RWPE2 (cell line): ENCODE measurements at places on chromosomes 5 and 9.

DNA sequence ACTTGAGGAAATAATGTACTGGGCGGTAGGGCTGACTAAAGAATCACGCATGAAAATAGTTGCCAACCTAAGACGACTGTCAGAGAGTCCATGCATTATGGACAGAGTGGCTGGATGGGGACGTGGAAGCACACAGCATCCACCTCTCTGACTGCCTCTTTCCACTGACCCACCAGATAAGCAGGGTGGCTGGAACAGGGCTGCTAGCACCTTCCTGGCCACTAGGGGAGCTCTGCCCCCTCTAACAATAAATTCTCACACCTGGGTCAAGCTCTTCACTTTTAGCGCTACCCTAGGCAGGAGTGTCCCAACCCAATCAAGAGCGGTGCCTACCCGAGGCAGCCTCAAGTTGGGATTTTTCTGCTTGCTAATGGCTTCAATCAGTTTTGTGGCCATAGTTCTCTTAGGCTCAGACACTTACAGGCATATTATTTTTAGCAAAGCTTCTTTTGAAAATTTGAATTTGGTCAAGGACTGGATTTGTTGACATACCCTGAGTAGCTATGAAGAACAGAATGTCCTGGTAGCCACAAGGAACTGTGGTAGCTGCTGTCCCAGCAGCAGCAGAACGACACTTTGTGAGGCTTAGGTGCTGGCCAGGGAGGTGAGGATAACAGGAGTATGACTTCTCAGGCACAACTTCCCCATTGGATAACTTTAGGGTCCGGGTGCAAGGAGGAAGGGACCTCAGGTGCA, 6.9 kb upstream of the TPM2 start:
- DNase-seq, result no peak

DNA sequence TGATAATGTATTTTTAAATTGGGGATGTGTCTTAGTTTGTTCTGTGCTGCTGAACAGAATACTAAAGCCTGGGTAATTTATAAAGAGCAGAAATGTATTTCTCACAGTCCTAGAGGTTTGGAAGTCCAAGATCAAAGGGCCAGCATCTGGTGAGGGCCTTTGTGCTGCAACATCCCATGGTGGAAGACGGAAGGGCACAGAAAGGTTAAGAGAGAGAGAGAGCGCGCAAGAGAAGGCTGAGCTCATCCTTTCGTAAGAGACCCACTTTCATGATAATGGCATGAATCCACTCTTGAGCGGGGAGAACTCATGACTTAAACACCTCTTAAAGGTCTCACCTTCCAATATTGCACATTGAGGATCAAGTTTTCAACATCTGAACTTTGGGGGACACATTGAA, 79.1 kb upstream of the GOLM1 start:
- DNase-seq, result no peak

DNA sequence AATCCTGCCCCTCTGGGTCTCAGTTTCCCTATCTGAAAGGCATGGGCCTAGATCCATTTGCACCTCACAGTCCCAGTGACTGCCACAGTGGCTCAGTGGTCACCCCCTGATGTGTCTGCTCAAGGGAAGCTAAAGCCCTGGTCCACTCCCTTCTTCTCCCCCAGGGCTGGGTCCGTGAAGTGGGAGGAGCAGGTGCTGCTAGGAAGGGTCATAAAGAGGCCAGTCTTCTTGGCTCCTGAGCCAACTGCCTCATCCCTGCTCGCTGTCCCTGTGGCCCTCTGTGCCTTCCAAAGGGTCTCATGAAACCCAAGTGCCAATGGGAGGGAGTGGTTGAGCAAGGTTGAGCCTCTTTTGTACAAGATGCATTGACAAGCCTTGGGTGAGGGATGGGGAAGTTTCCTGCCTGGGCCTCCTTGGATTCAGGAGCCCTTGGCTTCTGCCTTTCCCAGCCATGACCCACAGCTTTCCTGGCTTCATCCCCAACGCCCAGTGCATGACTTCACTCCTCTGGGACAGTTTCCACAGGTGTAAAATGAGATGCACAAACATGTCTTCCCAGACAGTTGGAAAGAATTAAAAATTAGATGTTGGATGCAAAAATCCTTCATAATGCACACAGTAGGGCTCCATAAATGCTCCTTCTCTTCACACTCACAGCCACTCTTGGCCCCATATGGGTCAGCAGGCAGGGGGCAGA, 1.6 kb upstream of the SLC6A7 start:
- DNase-seq, result no peak

DNA sequence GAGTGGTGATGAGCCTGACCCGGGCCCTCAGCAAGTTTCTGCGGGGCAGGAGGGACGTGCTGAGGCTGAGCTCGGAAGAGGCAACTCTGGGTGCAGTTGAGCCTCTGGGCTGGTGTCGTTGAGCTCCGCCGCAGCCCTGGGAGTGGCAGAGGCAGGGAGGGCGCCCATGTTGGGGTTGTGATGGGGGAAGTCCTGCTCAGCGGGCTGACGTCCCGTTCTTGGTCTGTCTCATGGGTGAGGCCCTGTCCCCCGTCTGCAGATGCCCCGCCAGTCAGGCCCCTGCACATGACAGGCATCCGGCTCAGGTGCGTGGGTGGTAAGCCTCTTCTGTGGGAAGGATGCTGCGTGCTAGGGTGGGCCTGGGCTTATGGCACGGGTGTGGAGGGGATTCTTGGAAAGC, 64.3 kb downstream of the RXRA start:
- no peak for DNase-seq

DNA sequence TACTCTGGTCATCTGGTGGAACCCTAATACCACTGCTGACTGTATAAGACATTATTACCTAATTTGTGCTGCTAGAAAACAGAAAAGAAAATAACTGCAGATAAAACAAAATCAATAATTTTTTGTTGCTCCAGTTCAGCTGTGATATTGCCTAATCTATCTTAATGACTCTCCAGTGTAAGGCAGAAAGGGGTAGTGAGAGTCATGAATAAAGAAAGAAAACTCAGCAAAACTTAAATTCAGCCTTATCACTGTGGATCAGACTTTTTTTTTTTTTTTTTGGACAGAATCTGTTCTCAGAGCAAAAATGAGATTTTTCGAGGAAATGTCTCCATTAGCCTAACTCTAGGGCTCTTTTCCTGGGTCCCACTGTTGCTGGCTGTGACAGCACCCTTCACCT, 1.1 kb upstream of the DOCK2 start:
- no peak for DNase-seq

DNA sequence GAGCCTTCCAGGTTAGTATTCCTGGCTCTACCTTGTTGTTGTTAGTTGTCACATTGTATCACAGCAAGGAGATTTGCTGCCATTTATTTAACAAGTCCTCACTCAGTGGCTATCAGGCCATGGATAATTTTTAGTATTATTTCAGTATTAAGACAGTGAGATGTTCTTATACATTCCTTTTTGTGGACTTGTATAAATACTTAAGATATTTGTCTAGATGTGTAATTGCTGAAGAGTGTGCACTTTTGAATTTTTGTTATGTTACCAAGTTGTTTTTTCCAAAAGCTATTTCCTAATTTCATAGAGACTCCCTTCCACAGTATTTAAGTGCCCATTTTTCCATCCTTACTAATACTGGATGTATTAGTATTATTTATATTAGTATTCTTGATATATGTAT, 22.0 kb downstream of the SLC36A1 start:
- DNase-seq, result no peak

- no peak for DNase-seq
Observed at GRCh38 chr5:32059761-32060530, 114.2 kb downstream of the GOLPH3 start.

DNA sequence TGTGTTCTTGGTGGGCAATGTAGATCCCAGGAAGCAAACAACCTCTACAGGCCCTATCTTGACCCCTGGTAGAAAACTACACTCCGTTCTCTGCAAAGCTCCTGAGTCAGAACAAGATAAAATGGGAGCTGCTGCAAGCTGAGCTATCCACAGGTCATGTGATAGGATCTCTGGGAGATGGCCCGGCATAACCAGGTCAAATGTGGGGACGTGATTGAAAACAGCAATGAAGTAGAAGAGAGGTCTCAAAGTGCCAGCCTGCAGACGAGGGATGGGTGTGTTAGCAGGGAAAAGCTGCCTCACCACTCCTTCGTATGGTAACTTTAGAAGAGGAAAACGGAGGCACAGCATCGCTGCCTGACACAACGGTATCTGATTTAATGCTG, 25.0 kb downstream of the NRG2 start:
- DNase-seq, result no peak

DNA sequence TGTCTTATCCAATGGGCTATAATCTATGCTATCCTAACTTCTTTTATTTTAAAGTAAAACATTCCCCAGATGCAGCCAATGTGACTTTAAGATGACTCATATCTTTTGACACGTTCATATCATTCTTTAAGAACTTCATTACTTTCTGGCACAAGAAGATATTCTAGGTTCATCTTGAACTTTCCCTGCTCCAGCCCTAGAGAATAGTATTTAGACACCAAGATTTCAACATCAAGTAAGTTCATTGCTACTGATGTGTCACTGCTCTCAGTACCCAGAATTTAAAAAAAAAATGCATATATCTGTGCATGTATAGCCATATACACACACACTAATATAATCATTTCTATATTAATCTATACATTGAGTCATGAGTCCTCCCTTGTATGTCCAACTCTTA, 175.2 kb downstream of the SAXO1 start:
- DNase-seq, result no peak

DNA sequence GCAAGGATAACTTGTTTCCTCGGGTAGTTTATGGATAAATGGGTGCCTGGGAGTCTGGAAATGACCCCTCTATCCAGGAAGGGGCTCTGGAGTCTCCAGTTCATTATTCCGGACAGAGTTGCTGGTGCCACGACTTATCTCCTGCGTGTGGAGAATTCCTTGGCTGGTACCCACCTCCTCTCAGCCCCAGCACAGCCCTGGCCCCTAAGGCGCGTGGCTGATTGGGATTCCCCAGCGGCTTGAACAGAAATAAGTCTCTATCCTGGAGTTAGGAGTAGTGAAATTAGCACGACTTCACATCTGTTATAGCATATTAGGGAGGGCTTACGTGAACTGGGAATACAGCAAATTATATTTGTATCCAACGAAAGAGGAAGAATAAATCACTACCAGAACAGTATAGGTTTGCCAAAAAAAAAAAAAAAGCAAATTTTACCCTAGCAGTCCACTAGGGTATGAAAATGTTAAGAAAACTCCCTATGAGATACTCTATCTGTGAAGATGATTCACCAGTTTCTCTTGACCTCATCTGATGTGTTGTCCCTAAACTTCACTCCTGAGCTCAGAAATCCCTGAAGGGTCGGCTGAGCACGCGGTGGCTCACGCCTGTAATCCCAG, 172.5 kb upstream of the OTULINL start:
- no peak for DNase-seq

DNA sequence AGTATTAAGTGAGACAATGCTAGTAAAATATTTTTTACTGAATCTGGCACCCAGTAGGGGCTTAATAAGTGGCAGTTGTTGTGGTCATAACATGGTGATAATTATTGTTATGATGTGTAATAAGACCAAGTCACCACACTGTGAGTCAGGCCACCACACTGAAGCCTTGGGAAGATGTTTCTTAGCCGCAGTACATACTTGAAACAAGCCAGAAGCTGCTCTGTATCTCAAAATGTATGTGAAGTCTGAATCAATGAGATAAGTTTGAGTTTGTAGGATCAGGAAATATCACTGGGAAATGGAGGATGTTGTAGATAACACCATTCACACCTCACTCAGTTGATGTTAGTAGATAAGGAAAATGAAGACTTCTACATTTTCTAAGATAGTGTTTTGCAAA, 51.3 kb upstream of the PTPN3 start:
- DNase-seq, result no peak

DNA sequence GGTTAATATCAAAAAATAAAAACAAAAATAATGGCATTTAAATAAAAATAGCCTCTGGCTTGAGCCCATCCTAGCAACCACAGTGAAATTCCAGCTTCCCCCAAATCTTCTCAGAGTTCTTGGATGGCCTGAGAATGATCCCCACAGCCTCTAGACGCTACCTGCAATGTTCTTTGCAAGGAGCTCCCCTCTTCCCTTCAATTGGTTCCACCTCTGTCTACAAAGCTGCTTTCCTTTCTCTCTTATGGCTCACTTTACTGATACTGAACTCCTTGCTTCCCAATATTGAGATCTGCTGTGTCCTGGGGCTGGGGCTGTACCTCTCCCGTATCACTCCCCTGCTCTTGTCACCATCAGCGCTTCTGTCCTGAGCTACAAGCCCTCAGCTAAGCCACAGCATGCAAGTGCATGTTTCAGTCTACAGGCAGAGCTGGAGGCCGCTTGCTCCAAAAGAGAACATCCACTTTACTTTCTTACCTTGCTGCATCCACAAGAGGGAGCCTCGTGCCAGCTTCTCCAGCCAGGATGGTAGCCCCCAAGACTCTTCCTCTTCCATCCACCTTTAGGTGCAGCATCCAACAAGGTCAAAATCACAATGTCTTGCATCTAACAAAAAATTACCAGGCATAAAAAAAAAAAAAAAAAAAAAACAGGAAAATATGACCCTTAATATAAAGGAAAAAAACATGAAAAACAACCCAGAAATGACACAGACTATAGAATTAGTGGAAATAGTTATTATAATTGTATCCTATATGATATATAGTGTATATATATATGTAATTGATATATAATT, 57.4 kb upstream of the PRSS3 start:
- no peak for DNase-seq

DNA sequence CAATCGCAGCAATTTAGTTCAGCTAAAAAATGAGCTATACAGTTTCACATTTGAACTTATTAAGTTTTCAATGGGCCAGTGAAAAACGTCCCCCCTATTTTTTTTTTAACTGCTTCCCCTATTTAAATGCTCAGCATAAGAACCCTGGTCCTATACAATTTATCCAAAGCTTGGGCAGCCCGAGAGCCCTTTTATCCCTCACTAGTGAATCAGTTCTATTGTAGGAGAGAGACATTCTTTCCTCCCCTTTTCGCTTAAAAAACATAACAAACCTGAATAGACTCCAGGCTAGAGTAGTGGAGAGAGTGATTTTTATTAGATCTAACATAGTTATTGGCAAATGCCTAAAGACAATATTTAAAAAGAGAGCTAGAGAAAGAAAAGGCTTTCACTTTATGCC, 1.4 kb downstream of the LIX1 start:
- no peak for DNase-seq

DNA sequence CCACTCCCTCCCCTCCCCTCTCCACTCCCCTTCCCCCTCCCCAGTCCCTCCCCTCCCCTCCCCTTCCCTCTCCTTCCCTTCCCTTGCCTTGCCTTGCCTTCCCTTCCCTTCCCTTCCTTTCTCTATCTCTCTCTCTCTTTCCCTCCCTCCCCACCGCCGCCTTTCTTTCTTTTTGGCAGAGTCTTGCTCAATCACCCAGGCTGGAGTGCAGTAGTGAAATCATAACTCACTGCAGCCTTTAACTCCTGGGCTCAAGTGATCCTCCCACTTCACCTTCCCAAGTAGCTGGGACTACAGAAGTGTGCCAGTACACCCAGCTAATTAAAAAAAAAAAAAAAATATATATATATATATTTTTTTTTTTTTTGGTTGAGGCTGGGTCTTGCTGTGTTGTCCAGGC, 45.5 kb downstream of the IL31RA start:
- DNase-seq, result no peak
